Suprapubic skin (tissue), 4 donors: ENCODE measurements at places on chromosomes 13 and 19. TPM values are rescaled to one million over a fixed set of nuclear protein-coding genes. Genes with fewer than 3 reads are reported as not detected.

Gene DMPK
- 15.0 TPM for total RNA-seq

Gene ZNF578
- 1.0 TPM for total RNA-seq

Gene OR7C2
- not detected for total RNA-seq

Gene MZF1
- 42.6 TPM for total RNA-seq

Gene IGLON5
- total RNA-seq: not detected

Gene UTP14C
- 10.8 TPM for total RNA-seq

Gene VSTM2B
- not detected for total RNA-seq

- DNase-seq: no peak
Observed at GRCh38 chr19:5220361-5220760, 120.3 kb downstream of the PTPRS start.

DNA sequence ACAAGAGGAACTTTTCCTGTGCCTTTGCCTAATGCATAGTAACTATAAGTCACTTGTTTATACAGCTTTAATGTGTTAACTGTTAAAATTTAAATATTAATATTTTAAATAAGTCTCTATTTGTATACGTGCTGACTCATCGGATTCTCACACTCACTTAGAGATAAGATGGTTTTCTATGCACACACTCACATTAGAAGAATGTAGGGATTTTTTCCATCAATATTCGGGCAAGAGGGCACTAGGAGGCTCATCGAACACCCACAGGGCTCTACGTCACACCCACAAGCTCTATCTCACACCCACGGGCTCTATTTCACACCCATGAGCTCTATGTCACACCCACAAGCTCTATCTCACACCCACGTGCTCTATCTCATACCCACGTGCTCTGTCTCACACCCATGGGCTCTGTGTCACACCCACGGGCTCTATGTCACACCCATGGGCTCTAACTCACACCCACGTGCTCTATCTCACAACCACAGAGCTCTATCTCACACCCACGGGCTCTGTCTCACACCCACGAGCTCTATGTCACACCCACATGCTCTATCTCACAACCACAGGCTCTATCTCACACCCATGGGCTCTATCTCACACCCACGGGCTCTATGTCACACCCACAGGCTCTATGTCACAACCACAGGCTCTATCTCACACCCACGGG is 73.4 kb downstream of the COL4A2 start:
- no peak for DNase-seq

- no peak for DNase-seq
Observed at GRCh38 chr13:111532111-111532510, 211.7 kb downstream of the TEX29 start.

GRCh38 chr19:49097453-49098288 is 12.4 kb downstream of the SNRNP70 start:
- peak; percentile 78 for DNase-seq

DNA sequence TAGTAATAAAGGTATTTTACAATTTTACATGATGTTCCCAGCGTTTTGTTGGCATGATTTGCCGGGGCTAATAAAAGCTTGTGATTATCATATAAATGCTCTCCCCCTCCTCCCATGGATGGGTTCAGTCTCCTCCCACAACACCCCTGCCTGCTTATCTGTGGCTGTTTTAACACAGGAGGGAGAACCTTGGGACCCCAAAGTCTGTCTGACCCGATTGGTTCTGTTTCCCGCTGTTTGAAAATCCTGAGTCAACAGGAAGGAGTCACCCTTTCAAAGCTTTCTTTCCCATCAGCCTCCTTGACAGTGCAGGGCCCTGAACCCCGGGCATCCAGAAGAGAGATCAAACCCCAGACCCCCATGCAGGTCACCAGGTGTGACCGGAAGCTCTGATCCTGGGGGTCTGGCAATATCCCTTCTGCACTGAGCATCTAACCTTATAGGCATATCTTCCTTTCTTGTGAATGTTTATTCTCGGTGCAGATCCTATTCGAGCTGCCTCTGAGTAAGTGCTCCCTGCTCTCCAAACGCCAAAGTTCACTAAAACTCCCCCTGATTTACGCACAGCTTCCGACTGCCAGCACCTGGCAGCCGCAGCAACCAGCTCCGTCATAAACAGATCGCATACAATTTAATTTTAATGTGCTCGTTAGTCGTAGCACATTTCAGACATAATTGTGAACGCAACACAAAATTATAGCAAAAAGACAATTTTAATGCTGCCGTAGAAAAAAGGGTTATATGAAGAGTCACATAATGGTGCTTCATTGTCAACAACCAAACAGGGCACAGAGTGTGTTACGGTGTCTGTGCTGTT is 74.8 kb downstream of the TSHZ3 start:
- DNase-seq: no peak

- DNase-seq: no peak
Observed at GRCh38 chr13:60974296-60974695, 441.4 kb downstream of the PCDH20 start.

DNA sequence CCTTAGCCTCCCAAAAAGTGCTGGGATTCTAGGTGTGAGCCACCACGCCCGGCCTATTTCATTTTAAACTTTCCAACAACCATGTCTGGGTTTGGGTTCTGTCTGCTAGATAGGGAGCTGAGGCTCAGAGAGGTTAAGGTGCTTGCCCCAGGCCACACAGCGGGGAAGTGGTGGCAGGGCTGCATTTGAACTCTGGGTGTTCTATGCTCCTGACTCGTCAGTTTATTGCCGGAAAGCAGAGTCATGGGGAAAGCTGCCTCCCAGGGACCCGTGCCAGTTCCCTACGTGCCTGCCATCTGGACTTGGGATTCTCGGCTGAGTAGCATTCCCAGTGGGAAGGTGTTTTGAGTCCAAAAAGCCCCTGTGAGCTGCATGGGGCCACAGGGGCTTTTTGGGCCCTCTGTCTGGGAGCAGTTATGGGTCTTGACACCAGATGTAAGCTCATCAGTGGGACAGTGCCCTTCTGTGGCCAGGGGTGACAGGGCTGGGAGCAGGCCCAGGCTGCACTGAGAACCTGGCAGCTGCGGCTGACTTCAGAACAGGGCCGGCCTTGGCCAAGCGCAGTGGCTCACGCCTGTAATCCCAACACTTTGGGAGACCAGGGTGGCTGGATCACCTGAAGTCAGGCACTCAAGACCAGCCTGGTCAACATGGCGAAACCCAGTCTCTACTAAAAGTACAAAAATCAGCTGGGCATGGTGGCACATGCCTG is 10.9 kb downstream of the RFX1 start:
- no peak for DNase-seq

GRCh38 chr13:94664889-94665288 is 47.5 kb downstream of the SOX21 start:
- DNase-seq: no peak

- no peak for DNase-seq
Observed at GRCh38 chr19:56321989-56322440, 7.4 kb upstream of the ZSCAN5A start.

GRCh38 chr13:97884707-97885468 is 68.6 kb upstream of the IPO5 start:
- DNase-seq: no peak

GRCh38 chr19:4830768-4831265 is 695 bp downstream of the TICAM1 start:
- DNase-seq: no peak
